Nasal cavity respiratory epithelium epithelial cell of viscerocranial mucosa (primary cell): ENCODE measurements at places on chromosomes 1 and 21. TPM values are rescaled to one million over a fixed set of nuclear protein-coding genes. Genes with fewer than 3 reads are reported as not detected.

The IVL gene
- total RNA-seq, result 18.8 and 30.8 TPM in 2 replicates

The TMEM52 gene
- total RNA-seq, result 1.4 and 2.9 TPM in 2 replicates

The RIMKLA gene
- total RNA-seq, result under 0.01 TPM in 2 replicates

The FCER1G gene
- total RNA-seq, result 0.34 TPM in 1 of 2 replicates, not detected in the other

The GON4L gene
- total RNA-seq, result 22.9 and 31.3 TPM in 2 replicates

The FCMR gene
- total RNA-seq, result 0.34 and 0.36 TPM in 2 replicates

The FOXO6 gene
- 0.14 TPM in 1 of 2 replicates, not detected in the other for total RNA-seq

The KIF17 gene
- 1.7 and 2.1 TPM in 2 replicates for total RNA-seq

The MAN1C1 gene
- total RNA-seq, result 0.34 and 1.9 TPM in 2 replicates

The SLC44A5 gene
- total RNA-seq, result 2.5 and 3.1 TPM in 2 replicates

The RRAGC gene
- 25.3 and 40.6 TPM in 2 replicates for total RNA-seq

The FCRL6 gene
- total RNA-seq, result not detected in 2 replicates

The SYT6 gene
- not detected in 2 replicates for total RNA-seq

The ORC1 gene
- total RNA-seq, result 0.14 and 0.34 TPM in 2 replicates

The KCNK1 gene
- 20.8 and 24.6 TPM in 2 replicates for total RNA-seq

The GJA9 gene
- total RNA-seq, result under 0.01 and 0.50 TPM in 2 replicates

The VTCN1 gene
- under 0.01 and 12.9 TPM in 2 replicates for total RNA-seq

The LRRC38 gene
- total RNA-seq, result not detected in 2 replicates

The OR2L8 gene
- not detected in 2 replicates for total RNA-seq

The MNDA gene
- not detected in 2 replicates for total RNA-seq

The TOE1 gene
- total RNA-seq, result 7.9 and 8.0 TPM in 2 replicates

The GNL2 gene
- 96.2 and 116 TPM in 2 replicates for total RNA-seq

The MCM3AP gene
- total RNA-seq, result 90.7 and 91.9 TPM in 2 replicates

The STRIP1 gene
- total RNA-seq, result 42.7 and 61.8 TPM in 2 replicates

The MACO1 gene
- total RNA-seq, result 16.4 and 20.8 TPM in 2 replicates

The HSD11B1 gene
- total RNA-seq, result 1.7 and 4.1 TPM in 2 replicates

The NBPF1 gene
- total RNA-seq, result 35.5 and 49.5 TPM in 2 replicates

The CD52 gene
- not detected in 2 replicates for total RNA-seq

The ZBTB48 gene
- 21.3 and 22.6 TPM in 2 replicates for total RNA-seq

The DMRTA2 gene
- total RNA-seq, result 4.8 and 14.2 TPM in 2 replicates

The KRTAP10-4 gene
- not detected in 2 replicates for total RNA-seq

The AMIGO1 gene
- 0.34 and 1.6 TPM in 2 replicates for total RNA-seq

The PHTF1 gene
- total RNA-seq, result 7.5 and 9.4 TPM in 2 replicates

The JAK1 gene
- total RNA-seq, result 82.7 and 118 TPM in 2 replicates

The SUSD4 gene
- total RNA-seq, result under 0.01 and 1.1 TPM in 2 replicates

The SAMD11 gene
- total RNA-seq, result under 0.01 TPM in 2 replicates

The LACTBL1 gene
- total RNA-seq, result not detected in 2 replicates

The NUP210L gene
- total RNA-seq, result under 0.01 TPM in 2 replicates

The KRTAP21-2 gene
- not detected in 2 replicates for total RNA-seq
